Activated CD4-positive, alpha-beta T cell treated with anti-CD3 and anti-CD28 coated beads, Interleukin-2, amount 50 U/mL, for 48 hours (primary cell): ENCODE measurements at places on chromosomes 6 and 20.

DNA sequence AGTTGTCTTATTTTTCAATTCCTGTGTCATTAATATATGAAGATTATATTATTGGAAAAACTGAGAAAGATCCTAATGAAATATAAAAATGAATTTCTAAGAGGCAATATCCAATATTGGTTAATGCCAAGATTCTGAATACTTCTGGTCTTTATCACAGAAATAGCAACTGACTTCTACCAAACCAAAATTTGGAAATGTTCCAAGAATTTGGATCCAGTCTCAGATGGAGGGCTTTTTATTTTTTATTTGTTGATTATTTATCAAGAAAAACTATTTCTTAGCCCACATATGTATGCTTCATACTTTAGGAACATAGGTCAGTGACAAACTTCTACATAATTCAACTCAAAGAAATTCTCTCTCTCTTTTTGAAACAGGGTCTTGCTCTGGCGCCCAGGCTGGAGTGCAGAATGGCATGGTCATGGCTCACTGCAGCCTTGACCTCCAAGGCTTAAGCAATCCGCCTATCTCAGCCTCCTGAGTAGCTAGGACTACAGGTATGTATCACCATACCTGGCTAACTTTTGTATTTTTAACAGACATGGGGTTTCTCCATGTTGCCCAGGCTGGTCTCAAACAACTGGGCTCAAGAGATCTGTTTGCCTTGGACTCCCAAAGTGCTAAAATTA lies 13.1 kb downstream of the NUP43 start:
- no peak for DNase-seq

- no peak for DNase-seq
Observed at GRCh38 chr6:158506601-158507000, 53.3 kb upstream of the TMEM181 start.

GRCh38 chr6:38493931-38494547 lies 145.7 kb downstream of the BTBD9 start:
- DNase-seq = peak; percentile 86

GRCh38 chr6:87754828-87755227 lies 52.8 kb upstream of the AKIRIN2 start:
- DNase-seq = no peak

DNA sequence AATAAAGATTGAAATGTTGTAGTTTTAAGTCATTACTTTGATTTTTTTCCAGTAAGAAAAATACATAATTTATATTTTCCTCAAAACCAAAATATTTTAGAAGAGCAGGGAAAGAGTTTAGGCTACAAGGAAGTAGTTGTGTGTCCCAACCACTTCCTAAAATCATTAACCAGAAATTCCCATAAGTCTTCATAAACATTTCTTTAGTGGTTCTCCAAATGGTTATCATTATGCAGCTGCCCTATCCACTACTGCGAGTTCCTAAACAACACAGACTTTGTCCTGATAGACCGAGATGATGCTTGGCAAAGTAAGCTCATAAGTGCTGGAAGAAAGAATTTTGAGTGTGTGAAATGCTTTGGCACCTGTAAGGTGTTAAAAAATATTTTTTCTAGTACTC lies 93.6 kb downstream of the ARMC2 start:
- DNase-seq = no peak

- DNase-seq = no peak
Observed at GRCh38 chr6:8904754-8905153, 469.4 kb upstream of the SLC35B3 start.

DNA sequence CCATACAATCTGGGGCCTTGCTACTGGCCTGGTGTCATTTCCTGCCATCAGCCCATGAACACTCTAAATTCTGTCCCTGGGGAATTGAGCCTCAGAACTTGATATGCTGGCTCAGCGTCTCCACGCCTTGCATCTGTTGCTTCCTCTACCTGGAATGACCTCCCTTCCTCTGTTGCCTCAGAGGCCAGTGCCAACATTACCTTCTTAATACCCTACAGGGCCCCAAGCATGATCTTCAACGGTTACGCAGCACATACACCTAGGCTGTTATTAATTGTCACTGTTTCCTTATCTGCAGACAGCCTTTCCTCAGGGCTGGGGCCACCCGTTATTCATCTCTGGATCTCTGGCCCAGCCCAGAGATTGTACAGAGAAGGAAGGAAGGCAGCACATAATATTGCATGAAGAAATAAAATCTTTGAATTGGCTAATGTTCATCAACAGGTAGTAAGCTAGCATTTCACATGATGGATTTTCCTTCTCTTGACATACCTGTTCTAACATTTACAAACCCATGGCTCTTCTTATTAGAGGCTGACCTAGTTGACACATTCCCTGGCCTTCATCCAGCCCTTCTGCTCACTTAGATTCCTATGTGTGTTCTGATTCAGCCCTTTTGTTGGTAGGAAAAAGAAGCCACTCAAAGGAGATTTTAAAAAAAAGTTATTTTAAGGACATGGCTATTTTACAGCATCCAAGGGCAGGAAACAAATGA lies 8.4 kb upstream of the RNF182 start:
- no peak for DNase-seq

- no peak for DNase-seq
Observed at GRCh38 chr6:53011979-53012378, 16.9 kb upstream of the GSTA4 start.

GRCh38 chr6:42511803-42512422 lies 51.9 kb upstream of the UBR2 start:
- DNase-seq = no peak

GRCh38 chr6:134642279-134642678 lies 307.6 kb downstream of the ALDH8A1 start:
- DNase-seq = no peak

DNA sequence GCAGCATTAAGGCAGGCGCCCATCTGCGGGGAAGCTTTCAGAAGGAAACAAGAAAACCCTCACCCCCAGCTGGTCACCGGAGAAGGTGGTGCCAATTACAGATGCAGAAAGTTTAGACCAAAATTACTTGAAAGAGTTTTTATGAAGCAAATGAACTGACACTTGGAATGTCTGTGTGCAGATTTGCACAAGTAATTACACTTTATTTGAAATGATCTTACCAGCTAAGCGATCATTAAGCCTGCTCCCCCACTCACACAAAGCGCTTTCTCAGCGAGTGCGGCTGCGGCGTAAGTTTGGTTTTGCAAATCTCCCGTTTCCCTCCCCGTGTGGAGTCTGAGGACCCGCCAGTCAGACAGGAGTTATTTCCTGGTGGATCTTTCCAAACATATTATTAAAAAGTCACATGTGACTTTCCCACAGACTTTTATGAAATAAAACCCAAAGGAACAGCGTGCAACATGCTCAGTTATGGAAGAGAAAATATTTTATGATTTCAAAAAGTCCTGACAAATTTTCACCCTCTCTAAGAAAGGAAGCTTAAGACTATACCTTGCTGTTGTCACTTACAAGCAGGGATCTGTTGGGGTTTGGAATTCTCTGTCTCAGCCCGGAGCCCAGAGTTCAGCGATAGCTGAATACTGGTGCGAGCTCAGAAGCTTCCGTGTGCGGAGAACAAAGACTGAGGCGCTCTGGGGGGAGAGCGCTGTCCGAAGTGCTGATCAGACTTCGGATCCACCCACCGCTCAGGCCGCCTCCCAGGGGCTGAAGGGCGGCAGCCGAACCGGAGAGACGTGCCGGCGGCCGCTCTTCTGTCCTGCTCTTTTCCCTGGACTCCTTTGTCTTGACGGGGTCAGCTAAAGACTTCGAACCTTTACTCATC lies 2.7 kb upstream of the MYT1 start:
- DNase-seq = peak; percentile 13

DNA sequence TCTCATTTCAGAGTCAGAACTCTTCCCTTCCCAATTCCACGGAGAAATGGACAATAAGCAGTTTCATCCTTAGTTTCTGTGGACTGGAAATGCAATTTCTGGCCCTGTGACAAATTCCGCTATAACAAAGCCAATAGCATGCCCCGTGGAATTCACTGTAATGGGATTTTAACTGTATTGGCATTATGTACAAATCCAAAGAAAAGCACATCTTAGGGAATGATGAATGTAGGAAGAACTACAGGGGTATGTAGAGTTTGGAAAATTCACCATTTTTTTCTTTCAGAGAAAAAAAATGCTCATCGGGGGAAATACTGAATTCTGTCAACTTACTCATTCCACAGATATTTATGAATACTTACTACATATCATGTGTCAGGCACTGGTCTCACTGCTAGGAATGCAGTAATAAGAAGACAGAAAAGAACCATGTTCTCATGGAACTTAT lies 43.5 kb downstream of the KIF6 start:
- no peak for DNase-seq
